ENCODE measurements at places on chromosomes 3 and 15. TPM values are rescaled to one million over a fixed set of nuclear protein-coding genes. Genes with fewer than 3 reads are reported as not detected.
A peak's percentile ranks its signal among the peaks of the same experiment; 100 is the strongest.

Gene IL20RB
- 1.3 TPM for total RNA-seq

DNA sequence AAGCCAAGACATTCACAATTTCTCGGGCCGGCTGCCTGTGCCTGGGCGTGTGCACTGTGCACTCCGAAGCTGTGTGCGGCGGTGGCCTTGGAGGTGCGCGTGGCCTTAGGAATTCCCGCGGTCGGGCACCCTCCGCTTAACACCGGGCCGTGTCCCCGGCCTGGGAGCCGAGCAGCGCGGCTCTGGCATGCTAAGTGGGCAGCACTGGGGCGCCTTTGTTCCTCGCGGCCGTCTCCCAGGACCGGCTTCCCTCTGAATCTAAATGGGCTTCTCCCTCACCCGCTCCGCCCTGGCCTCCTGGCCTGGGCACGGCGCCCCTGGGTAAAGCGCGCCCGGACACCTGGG is 498 bp upstream of the ARNT2 start:
- no peaks in the 10 kb centered on the region for H3K36me3 ChIP-seq
- H3K27ac ChIP-seq, result no peak overlapping the region
- peaks cover 61% of the 10 kb centered on the region for H3K27me3 ChIP-seq

DNA sequence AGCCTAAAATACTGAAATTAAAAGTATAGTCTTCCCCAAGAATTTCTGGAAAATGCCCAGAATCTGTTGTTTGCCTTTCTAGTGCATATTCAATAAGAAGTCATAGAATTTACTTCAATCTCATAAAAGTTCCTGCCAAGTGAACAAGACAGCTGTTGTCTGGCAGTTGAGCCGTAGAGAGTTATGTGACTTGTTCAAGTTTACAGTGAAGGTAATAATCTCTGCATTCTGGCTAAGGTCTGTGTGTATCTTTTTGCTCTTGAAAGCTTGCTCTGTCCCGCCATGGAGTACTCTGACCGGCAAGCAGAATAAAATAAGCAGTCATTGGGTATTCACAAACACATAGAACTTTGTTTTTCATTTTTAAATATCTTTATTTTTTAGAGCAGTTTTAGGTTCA is 77.8 kb downstream of the GHSR start:
- no peaks in the 10 kb centered on the region for H3K36me3 ChIP-seq
- H3K4me3 ChIP-seq, result no peak overlapping the region
- no peaks in the 10 kb centered on the region for H3K27me3 ChIP-seq
- H3K27ac ChIP-seq, result no peak overlapping the region
- DNase-seq, result no peak

DNA sequence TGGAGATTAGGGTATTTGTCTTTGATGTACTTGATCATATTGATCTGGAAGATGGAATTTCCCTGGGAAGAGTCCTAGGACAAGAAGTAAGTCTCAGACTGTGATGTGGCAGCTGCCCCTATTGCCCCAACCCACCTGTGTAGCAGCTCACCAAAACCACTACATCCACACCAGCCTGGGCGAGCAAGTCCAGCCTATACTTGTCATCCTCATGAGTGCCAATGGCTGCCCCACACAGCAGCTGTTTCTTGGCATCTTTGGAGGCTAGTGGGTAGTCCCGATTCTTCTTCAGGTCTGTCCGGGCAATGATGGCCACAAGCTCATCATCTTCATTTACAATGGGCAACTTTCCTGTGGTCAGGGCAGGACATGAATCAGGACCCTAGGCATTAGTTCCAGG is 2.7 kb downstream of the IMPDH2 start:
- H3K27ac ChIP-seq, result peak overlapping the region; percentile 5
- peaks cover 42% of the 10 kb centered on the region for H3K4me1 ChIP-seq
- DNase-seq, result no peak
- no peaks in the 10 kb centered on the region for H3K27me3 ChIP-seq

Gene NR2E3
- not detected for total RNA-seq

DNA sequence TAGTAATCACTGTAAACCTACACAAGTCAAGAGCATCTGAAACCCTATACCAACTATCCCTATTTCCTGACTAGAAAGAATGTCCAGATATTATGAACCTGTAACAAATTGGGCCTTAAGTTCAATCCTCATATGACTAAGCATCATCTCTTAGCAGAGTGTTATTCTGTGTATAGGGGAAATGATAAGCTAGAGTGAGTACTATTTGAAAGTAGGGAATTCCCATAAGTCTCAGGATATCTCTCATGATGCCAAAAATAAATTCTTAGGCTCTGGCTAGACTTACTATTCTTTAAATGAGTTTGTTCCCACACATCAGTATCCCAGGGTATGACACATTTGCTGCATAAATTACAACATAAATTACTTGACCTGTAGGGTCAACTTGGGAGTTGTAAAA is 15.3 kb downstream of the MRPL47 start:
- H3K36me3 ChIP-seq, result peaks cover 18% of the 10 kb centered on the region
- no peak overlapping the region for H3K27ac ChIP-seq
- no peaks in the 10 kb centered on the region for H3K4me1 ChIP-seq
- H3K4me3 ChIP-seq, result no peak overlapping the region

- H3K36me3 ChIP-seq, result peaks cover 22% of the 10 kb centered on the region
- H3K4me1 ChIP-seq, result peaks cover 90% of the 10 kb centered on the region
- no peak for DNase-seq
- H3K4me3 ChIP-seq, result peak overlapping the region; percentile 20
Measured at GRCh38 chr15:55281517-55282228, 7.9 kb downstream of the RAB27A start.

DNA sequence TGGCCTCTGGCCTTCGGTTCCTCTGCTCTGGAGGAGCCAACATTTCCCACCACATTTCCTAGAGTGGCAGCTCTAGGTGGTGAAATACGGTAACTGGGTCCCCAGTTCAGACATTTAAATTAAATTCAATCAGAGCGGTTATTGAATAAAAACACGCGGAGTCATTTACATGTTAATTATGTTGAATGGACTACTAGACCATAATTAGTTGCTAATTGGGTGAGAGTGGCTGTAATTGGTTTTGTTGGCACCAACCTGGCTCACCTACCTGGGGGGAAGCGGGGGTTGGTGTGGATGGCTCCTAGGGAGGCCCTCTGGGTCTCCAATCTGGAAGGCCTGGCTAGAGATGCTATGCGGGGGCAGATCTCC is 12.7 kb downstream of the SEMA3F start:
- no peaks in the 10 kb centered on the region for H3K36me3 ChIP-seq
- peaks cover 3% of the 10 kb centered on the region for H3K27me3 ChIP-seq
- DNase-seq, result no peak
- H3K4me3 ChIP-seq, result no peak overlapping the region
- no peak overlapping the region for H3K27ac ChIP-seq

DNA sequence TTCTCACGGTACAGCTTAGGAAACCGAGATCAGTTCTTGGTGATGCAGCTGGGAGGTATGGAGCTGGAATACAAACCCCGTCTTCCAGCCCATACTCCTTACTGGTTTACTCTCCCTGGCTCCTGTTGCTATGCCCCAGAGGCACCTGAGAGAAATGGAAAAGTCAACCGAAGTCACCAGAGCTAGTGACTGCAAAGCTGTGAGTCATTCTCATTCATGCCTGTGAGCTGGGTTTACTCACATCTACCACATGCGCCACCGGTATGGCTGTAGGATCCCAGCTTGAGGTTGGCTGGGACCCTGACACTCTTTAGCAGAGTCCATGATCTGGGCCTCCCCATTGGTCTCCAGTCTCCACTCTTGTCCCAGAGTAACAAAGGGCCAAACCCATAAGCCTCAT is 111.5 kb upstream of the ETV5 start:
- H3K27me3 ChIP-seq, result peaks cover 29% of the 10 kb centered on the region
- peaks cover 16% of the 10 kb centered on the region for H3K4me1 ChIP-seq
- H3K27ac ChIP-seq, result no peak overlapping the region
- no peaks in the 10 kb centered on the region for H3K36me3 ChIP-seq

Gene AMT
- total RNA-seq, result 10.3 TPM

- no peaks in the 10 kb centered on the region for H3K4me1 ChIP-seq
- DNase-seq, result no peak
- H3K27me3 ChIP-seq, result peaks cover 5% of the 10 kb centered on the region
- no peak overlapping the region for H3K4me3 ChIP-seq
- no peaks in the 10 kb centered on the region for H3K36me3 ChIP-seq
Measured at GRCh38 chr15:41567862-41568261, 8.8 kb downstream of the TYRO3 start.

DNA sequence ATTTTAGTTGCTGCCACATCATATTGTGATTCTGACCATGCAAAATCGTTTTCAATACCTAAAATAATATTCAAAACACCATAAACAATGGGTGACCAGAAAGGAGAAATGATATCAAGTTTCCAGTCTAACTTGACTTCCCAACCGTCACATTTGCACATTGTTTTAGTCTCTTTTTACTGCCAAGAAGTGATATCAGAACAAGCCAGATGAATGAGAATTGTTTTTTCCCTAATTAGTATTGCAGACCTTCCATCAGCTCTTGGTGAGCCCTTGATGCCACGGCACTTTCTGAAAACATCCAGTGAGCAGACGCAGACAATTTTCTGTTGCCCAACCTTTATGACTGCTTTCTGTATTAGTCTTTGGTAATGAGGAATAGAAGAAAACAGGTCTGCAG is 62.5 kb downstream of the SPATA16 start:
- no peaks in the 10 kb centered on the region for H3K27me3 ChIP-seq
- DNase-seq, result no peak
- no peaks in the 10 kb centered on the region for H3K36me3 ChIP-seq
- H3K4me1 ChIP-seq, result no peaks in the 10 kb centered on the region
- H3K27ac ChIP-seq, result no peak overlapping the region
- H3K4me3 ChIP-seq, result no peak overlapping the region

Gene FYTTD1
- 38.0 TPM for total RNA-seq

DNA sequence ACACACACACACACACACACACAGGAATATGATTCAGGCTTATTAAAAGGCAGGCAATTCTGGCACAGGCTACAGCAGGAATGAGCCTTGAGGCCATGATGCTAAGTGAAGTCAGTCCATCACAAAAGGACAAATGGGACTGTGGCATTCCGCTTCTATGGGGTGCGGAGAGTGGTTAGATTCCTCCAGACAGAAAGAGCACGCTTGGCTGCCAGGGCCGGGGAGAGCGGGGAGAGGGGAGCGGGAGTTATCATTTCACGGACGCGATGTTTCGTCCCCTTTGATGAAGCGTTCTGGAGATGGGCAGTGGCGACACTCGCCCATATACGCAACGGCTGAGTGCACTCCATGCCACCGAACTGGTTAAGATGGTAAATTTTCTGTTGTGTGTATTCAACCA is 58.5 kb upstream of the FAM174B start:
- H3K4me1 ChIP-seq, result peaks cover 7% of the 10 kb centered on the region
- H3K36me3 ChIP-seq, result no peaks in the 10 kb centered on the region
- peak overlapping the region; percentile 74 for H3K4me3 ChIP-seq
- peaks cover 21% of the 10 kb centered on the region for H3K27me3 ChIP-seq

Gene TGM4
- total RNA-seq, result not detected

DNA sequence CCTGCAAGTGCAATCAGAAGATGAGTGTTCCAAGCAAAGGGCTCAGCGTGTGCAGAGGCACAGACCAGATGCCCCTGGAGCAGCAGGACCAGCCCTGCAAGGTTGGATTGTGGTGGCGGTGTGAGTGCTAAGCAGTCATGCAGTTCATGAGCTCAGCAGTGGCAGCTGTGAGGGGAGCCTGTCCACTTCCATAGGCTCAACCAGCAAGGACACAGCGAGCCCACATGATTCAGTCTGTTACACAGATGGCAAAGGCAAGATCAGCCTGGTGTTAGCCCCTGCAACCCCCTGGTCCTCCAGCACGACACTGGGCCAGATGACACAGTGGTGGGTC is 95.9 kb upstream of the PRR23E start:
- H3K27me3 ChIP-seq, result no peaks in the 10 kb centered on the region
- H3K4me1 ChIP-seq, result no peaks in the 10 kb centered on the region
- no peak for DNase-seq
- no peaks in the 10 kb centered on the region for H3K36me3 ChIP-seq

Gene SLC22A14
- total RNA-seq, result 0.17 TPM

DNA sequence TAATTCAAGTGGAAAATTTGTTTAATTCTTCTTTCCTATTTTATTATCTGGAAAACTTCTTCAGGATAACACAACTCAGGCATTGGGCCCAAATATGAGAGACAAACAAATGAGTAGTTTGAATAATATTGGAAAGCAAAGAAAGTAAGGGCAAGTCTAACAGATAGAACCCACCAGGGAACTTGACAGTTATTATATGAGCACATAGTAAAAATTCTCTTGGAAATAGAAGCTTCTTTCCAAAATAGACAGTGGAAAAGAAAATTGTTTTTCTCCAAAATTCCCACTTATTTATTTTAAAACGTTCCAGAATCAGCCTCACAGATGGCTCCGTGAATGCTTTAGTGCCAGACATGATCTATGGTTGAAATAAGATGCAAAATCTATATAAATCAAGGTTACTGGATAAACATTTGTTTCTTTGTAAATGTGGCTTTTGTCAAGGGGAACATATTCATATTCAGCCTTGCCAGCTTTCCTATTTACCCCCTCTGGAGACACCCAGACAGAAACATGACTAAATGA is 23.9 kb downstream of the LDHAL6B start:
- DNase-seq, result no peak
- no peaks in the 10 kb centered on the region for H3K27me3 ChIP-seq

Gene SLC2A2
- not detected for total RNA-seq

Gene APOD
- not detected for total RNA-seq

DNA sequence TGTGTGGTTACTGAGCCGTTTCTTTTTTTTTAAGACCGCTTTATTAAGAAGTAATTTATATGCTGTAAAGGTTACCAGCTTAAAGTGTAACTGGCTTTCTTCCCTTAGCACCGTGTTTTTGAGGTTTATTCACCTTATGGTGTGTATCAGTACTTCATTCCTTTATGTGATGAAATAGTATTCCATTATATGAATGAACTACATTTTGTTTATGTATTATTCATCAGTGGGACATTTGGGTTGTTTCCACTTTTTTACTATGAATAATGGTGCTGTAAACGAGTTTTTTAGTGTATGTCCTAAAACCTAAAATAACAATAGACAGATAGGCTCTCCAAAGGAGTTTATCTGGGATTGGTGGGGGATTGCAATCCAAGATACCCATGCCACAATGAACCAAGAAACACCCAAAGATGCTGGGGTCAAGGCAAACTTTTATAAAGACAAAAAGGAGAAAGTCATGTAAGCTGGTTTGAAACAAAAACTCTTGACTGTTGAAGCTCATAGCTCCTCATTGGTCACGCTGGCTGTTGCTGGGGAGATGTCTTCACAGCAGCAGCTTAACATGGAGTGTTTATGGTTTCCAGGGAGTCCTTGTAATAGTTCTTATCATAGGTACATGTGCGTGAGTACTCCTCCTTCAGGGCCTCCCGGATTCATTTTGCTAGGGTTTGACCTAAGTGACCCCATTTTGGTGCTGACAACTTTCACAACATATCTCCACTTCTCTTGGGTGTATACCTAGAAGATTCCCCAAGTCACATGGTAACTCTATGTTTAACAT is 16.0 kb downstream of the TM2D3 start:
- H3K27me3 ChIP-seq, result no peaks in the 10 kb centered on the region
- H3K4me3 ChIP-seq, result no peak overlapping the region
- peaks cover 4% of the 10 kb centered on the region for H3K4me1 ChIP-seq
- peaks cover 8% of the 10 kb centered on the region for H3K36me3 ChIP-seq
- no peak for DNase-seq

Gene SCN11A
- total RNA-seq, result 0.08 TPM

DNA sequence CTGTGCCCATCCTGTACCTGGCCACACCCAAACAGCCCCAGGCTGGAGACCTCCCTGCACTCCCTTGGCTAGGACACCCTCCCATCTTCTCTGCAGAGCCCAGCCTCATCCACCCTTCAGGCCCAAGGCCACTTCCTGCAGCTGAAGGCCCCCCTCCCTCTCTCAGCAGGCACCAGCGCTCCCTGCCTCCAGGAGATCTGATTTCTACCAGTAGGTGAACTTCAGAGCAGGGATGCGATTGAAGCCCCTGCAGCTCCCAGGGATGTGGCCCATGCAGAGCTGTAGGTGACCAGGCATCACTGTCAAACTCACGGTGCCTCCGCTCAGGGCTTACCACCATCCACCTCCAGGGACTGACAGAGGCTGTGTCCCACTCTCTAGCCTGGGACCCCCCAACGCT is 96.3 kb downstream of the NUP210 start:
- H3K4me3 ChIP-seq, result no peak overlapping the region
- no peak for DNase-seq
- H3K27ac ChIP-seq, result no peak overlapping the region
- H3K27me3 ChIP-seq, result no peaks in the 10 kb centered on the region
- H3K36me3 ChIP-seq, result peaks cover 22% of the 10 kb centered on the region
